ENCODE measurements at places on chromosomes 2 and 18. TPM values are rescaled to one million over a fixed set of nuclear protein-coding genes. Genes with fewer than 3 reads are reported as not detected.

The SLC19A3 gene
- 0.26 TPM for total RNA-seq

The PLA2R1 gene
- total RNA-seq: 3.4 TPM

The ICA1L gene
- total RNA-seq: 1.3 TPM

The SAG gene
- total RNA-seq: not detected

The CPO gene
- not detected for total RNA-seq

The CFAP53 gene
- total RNA-seq: not detected

The VWA3B gene
- not detected for total RNA-seq

The EDAR gene
- 0.04 TPM for total RNA-seq

The PDE11A gene
- 0.23 TPM for total RNA-seq

The POTEC gene
- total RNA-seq: not detected

The ZSCAN30 gene
- 2.8 TPM for total RNA-seq

The GPD2 gene
- total RNA-seq: 107 TPM

The HNRNPA3 gene
- 90.2 TPM for total RNA-seq

The CD226 gene
- total RNA-seq: 0.69 TPM

The IKZF2 gene
- 8.2 TPM for total RNA-seq

The SERPINB3 gene
- total RNA-seq: 5.6 TPM

The SRD5A2 gene
- 0.07 TPM for total RNA-seq

The ERICH2 gene
- 1.4 TPM for total RNA-seq

The ZNF385B gene
- total RNA-seq: 0.81 TPM

GRCh38 chr18:2716394-2717326, 61.1 kb downstream of the SMCHD1 start:
- no peak for DNase-seq

DNA sequence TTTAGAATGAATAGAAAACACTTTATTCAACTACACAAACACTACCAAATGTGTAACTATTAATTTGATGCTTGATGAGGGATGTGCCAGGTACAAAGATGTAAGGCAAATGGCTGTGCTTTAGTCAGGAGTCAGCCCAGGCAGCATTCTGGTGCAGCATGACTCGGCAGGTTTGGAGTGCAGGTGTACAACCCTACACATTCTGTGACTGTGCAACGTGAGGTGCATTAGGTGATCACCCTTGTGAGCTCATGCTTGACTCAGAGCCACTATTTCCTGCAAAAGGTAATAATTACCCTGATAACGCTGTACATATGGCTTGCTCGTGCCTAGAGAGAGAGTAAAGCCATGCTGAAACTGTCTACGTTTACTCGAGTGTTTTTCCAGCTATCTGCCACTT, 288.7 kb upstream of the DSEL start:
- no peak for DNase-seq

DNA sequence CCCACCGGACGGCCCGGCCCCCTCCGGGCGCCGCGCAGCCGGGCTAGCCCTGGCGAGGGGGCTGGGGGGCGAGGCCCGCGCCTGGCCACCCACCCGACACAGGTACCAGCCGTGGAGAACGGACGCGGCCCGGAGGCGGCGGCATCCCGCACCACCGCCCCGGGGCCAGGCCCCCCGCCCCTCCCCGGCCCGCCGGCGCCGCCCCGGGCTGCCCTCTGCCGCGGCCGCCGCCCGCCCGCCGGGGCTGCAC, 405 bp downstream of the SOS1 start:
- no peak for DNase-seq

DNA sequence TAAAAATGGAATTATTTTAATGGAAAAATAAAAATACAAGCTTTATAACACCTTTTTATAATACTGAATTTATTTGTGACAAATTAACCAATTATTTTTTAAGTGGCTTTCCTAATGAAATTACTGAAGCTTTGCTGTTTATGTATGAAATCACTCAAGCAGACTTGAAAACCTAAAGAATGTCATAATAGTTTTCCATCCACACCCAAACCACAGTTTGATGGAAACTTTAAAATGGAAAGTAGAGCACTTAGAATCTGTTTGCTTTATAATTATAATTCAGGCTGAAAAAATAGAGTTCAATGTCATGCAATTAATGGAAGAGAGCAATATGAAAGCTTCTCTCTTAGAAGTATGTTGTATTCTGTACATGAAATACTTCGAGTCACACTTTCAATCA, 31.6 kb upstream of the WDR75 start:
- peak; percentile 7 for DNase-seq

- peak; percentile 95 for DNase-seq
These were observed 36.5 kb upstream of the GLS start for GRCh38 chr2:190843890-190844699.

GRCh38 chr18:29430416-29430815, 1253.5 kb upstream of the CDH2 start:
- DNase-seq: peak; percentile 4

GRCh38 chr2:237297421-237298150, 116.4 kb downstream of the COL6A3 start:
- no peak for DNase-seq

- no peak for DNase-seq
These were observed 287.0 kb downstream of the TCF4 start for GRCh38 chr18:55300936-55301531.

- DNase-seq: no peak
These were observed 126.7 kb downstream of the XRCC5 start for GRCh38 chr2:216235896-216236295.

- peak; percentile 94 for DNase-seq
These were observed 18.9 kb upstream of the DPP4 start for GRCh38 chr2:162092658-162093556.

- no peak for DNase-seq
These were observed 10.4 kb downstream of the FOXI3 start for GRCh38 chr2:88442061-88442460.

- DNase-seq: peak; percentile 19
These were observed 58.8 kb downstream of the ST6GAL2 start for GRCh38 chr2:106827158-106827557.

GRCh38 chr2:238510911-238511613, 84.3 kb downstream of the ASB1 start:
- DNase-seq: no peak

DNA sequence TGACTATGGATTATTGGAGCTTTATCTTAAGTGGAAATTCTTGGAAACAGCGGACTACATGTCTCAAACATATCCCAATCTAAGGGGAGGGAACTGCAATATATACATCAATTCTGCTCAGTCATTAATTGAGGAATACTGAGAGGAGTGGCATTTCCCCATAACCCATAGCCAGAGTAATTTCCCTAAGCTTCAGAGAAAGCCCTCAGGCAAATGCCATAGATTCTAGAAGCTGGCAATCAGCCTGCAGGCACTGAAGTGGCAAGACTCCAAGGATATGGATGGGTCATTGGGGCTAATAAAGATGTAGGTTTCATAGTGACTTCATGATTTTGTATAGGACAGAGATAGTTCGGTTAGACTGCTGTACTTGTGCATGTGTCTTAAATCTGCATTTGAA, 1960.5 kb upstream of the PIK3C3 start:
- peak; percentile 50 for DNase-seq

DNA sequence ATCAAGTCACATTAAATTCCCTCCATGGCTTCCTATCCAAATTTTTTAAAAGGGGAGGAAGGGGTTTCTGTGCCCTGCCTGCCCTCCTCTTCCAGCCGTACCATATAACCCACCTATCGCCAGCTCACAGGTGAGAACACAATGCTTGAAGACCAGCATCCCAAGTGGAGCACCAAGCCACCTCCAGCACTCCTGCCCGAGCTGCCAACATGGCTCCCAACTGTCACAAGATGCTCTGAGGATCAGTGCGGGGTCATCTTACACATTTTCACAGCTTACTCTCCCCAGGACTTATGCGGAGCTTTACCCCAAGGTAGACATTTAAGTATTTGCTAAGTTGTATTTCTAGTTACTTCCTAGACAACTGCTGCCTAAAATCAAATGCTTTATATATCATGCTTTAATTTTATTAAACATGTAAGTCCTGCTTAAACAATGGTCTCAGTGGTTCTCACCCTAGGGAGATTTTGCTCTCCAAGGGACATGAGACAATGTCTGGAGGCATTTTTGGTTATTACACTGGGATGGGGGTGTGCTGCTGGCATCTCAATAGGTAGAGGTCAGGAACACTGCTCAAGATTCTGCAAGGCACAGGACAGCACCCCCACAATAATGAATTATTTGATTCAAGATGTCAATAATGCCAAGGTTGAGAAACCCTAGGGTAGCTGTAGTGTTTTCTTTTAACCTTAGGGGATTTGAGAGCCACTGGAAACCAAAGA, 45.8 kb downstream of the SF3B1 start:
- no peak for DNase-seq

- no peak for DNase-seq
These were observed 26.8 kb upstream of the LDLRAD4 start for GRCh38 chr18:13191779-13192178.

- DNase-seq: no peak
These were observed 226.6 kb downstream of the NAPG start for GRCh38 chr18:10752382-10752781.

DNA sequence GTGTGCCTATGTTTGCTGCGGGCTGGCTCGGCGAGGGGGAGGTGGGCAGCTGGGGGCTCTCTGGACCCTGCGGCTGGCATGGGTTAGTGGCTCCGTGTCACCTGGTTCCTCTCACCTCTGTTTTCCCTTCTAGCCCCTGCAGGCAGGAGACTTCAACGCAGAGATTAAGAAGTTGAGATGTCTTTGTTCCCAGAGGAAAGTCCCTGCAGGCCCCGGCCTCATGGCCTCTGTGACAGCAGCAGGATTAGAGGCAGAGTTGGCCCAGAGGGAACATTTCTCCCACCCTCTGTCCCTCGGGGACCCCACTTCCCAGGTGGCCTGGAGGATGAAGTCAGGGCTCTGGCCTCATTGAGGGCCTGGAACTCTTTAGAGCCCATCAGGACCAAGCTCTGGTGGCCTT, 56.5 kb downstream of the HPCAL1 start:
- no peak for DNase-seq

- no peak for DNase-seq
These were observed 11.9 kb upstream of the RPL37A start for GRCh38 chr2:216486708-216487107.

DNA sequence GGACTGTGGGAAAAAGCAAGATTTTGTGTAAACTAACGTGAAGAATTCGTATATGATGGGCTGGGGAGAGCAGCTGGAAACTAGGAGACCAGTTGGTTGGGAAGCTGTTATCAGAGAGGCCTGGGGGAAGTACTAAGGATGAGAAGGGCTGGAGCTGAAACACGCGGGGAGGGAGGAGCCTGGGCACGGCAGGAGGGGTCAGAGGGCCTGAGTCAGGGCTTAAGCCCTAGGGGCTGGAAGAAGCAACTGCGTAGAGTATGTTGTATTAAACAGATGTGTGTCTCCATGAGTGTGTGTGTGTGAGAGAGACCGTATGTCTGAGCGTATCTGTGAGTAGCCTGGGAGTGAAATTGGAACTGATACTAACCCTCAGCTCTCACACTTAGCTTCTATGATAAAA, 8.4 kb downstream of the POMC start:
- DNase-seq: no peak

DNA sequence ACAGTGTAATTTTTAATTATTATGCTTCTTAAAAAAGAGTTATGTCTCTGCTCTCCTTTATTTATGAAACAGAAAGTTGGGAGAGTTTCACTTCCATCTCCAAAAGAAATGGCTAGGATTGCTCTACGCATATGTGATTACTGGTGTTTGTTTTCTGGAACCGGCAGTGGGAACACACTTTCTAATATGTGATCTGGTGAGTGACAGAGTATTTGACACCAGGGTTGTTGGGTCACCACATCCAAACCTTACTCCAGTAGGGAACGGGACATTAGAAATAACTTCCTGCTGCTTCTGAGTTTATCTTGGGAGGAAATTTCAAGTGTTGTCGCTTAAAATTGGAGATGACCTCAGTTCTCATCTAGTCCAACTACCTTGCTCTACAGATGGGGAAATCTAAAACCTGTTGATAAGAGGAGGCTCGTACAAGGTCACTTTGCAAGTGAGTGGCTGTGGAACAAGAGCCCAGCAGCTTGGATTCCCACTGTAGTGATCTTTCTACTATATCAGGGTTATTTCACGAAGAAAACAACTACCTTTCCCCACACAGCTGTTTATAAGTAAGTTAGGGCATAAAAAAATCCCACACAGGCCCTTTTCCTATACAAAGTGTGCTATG, 108.5 kb downstream of the TTC32 start:
- DNase-seq: no peak

- DNase-seq: no peak
These were observed 16.3 kb upstream of the KCNG2 start for GRCh38 chr18:79781331-79781941.

GRCh38 chr2:186531257-186531775, 45.3 kb downstream of the ZC3H15 start:
- no peak for DNase-seq

DNA sequence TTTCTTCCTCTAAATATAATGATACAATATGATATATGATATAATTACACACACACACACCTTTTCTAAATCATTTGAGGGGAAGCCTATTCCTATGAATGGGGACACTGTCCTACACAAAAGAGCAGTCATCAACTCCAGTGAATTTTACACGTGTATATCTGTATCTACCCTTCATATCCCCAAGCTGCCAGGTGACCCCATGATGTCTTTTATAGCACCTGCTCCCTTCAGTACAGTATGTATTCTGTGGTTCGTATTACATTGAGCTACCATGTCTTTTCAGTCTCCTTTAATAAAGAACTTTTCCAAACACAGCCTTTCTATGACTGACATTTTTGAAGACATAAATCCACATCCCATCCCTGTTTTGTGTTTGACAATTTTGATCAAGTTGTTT, 19.0 kb downstream of the TBC1D8 start:
- DNase-seq: no peak

- DNase-seq: no peak
These were observed 48.9 kb downstream of the CDC42EP3 start for GRCh38 chr2:37622450-37623100.

DNA sequence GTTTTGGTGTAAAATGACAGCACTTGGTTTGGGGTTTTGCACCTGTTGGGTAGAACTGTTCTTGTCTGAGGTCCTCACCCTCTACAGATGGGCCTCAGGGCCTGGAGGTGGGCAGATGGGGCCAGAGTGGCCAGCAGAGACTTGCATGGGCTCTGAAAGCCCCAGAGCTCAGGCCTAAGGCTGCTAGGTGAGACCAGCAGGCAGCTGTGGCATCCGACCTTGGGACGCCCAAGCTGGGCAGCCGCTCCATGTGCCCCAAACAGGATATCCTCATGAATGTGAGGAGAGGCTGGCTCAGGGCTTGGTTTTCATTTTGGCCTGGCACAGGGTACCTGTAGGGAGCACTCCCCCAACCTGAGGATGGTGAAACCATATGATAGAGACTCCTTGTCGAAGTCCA, 38.3 kb downstream of the GBX2 start:
- no peak for DNase-seq

DNA sequence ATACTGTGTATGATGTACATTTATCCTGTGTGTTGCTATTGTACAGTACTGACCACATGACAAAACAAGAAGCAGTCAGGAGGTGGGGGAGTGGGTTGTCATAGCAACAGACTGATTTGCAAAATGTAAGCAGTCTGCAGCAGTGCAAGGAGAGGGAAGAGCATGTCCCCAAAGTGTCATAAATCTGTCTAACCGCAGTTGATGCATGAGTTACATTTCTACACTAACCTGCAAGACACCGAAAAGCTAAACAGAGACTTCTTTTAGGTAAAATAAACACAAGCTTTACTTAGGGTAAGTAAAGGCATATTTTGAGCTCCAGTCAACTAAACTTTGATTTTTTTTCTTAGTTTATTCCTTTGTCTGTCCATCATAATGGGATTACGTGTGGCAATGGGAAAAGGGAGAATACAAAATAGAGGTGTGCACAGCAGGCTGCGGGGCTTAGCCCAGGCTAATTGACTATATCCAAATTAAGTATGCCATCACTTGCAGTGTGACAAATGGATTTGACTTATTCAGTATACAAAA, 134.5 kb downstream of the MEIS1 start:
- DNase-seq: no peak

GRCh38 chr2:159894145-159894838, 96.3 kb upstream of the CD302 start:
- no peak for DNase-seq
